ENCODE measurements at places on chromosomes 3 and 15.

DNA sequence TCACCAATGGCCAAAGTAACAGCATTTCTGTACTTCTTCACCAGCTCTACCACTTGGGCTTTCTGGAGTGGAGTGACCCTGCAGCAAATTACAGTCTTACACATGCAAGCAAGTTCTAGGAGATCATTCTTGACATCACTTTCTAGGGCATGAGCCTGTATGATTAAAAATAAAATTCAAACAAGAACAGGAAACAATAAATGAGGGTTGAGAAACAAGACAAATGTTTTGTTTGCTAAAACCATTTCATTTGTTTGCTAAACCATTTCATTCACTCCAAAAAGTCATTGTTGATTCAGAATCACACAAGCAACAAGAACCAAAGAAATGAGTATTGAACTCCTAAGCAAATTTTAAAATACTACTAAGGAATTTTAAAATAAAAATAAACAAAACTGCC, 220.9 kb downstream of the ATP8B4 start:
- H3K36me3 ChIP-seq: no peaks in the 10 kb centered on the region
- H3K4me1 ChIP-seq: no peaks in the 10 kb centered on the region
- DNase-seq: no peak
- no peak overlapping the region for H3K4me3 ChIP-seq
- H3K27ac ChIP-seq: no peak overlapping the region

- H3K36me3 ChIP-seq: peaks cover 7% of the 10 kb centered on the region
- no peaks in the 10 kb centered on the region for H3K27me3 ChIP-seq
- H3K4me3 ChIP-seq: peak overlapping the region; percentile 57
- peak overlapping the region; percentile 92 for H3K27ac ChIP-seq
- H3K4me1 ChIP-seq: peaks cover 82% of the 10 kb centered on the region
These were observed 5.4 kb downstream of the UBE2E1 start for GRCh38 chr3:23811185-23811527.

GRCh38 chr15:93929375-93930094, 301.8 kb upstream of the MCTP2 start:
- H3K4me1 ChIP-seq: no peaks in the 10 kb centered on the region
- H3K27me3 ChIP-seq: no peaks in the 10 kb centered on the region
- no peak for DNase-seq
- no peak overlapping the region for H3K4me3 ChIP-seq
- no peaks in the 10 kb centered on the region for H3K36me3 ChIP-seq

GRCh38 chr3:138389144-138389601, 40.8 kb downstream of the MRAS start:
- H3K4me3 ChIP-seq: no peak overlapping the region
- no peaks in the 10 kb centered on the region for H3K36me3 ChIP-seq
- peak overlapping the region; percentile 64 for H3K27ac ChIP-seq
- H3K27me3 ChIP-seq: no peaks in the 10 kb centered on the region
- DNase-seq: peak; percentile 46

GRCh38 chr3:35641920-35642527, 2.7 kb downstream of the ARPP21 start:
- no peaks in the 10 kb centered on the region for H3K4me1 ChIP-seq
- peaks cover 21% of the 10 kb centered on the region for H3K27me3 ChIP-seq
- no peaks in the 10 kb centered on the region for H3K36me3 ChIP-seq
- no peak overlapping the region for H3K4me3 ChIP-seq
- no peak overlapping the region for H3K27ac ChIP-seq

GRCh38 chr15:79218588-79219200, 63.8 kb upstream of the ANKRD34C start:
- DNase-seq: no peak
- H3K36me3 ChIP-seq: no peaks in the 10 kb centered on the region
- no peaks in the 10 kb centered on the region for H3K4me1 ChIP-seq
- no peak overlapping the region for H3K27ac ChIP-seq
- H3K4me3 ChIP-seq: no peak overlapping the region

DNA sequence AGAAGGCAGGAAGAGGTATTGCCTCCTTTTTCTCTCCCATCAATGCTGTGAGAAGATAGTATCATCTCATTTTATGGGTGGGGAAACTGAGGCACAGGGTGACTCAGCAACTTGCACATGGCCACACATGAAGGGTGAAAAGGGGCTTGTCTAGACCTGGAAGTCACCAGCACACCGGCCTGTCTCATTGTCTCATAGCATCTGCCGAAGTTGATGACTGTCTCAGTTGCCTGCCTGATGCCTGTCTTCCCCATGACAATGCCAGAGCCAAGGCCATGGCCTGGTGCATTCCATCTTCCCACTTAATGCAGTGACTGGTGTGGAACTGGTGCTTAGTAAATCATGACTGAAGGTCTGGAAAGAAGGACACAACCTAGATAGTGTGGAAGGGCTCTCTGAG, 27.9 kb upstream of the PRR23E start:
- H3K4me1 ChIP-seq: no peaks in the 10 kb centered on the region
- no peak overlapping the region for H3K27ac ChIP-seq
- H3K27me3 ChIP-seq: peaks cover 49% of the 10 kb centered on the region
- H3K36me3 ChIP-seq: no peaks in the 10 kb centered on the region
- H3K4me3 ChIP-seq: no peak overlapping the region

- H3K4me1 ChIP-seq: no peaks in the 10 kb centered on the region
- H3K27ac ChIP-seq: no peak overlapping the region
- DNase-seq: no peak
- H3K4me3 ChIP-seq: no peak overlapping the region
- no peaks in the 10 kb centered on the region for H3K36me3 ChIP-seq
These were observed 45.2 kb downstream of the CNTN6 start for GRCh38 chr3:1138036-1138435.

DNA sequence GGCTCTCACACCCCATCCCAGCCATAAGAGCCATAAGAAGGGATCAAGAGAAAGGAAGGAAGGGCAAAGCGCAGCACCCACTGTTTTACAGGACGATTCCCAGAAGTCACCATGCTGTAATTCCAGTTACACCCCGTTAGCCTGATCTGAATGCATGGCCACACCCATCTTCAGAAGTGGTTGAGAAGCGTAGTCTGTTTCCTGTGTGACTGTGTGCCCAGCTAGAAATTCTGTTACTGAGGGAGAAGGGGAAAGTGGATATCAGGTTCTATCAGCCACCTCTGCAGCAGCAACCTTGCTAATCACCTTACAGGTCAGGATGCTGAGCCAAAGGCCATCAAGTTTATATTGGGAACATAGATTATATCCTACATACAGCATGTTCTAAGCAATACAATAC, 260.0 kb downstream of the ABHD5 start:
- H3K36me3 ChIP-seq: no peaks in the 10 kb centered on the region
- no peak overlapping the region for H3K4me3 ChIP-seq
- DNase-seq: no peak
- no peaks in the 10 kb centered on the region for H3K4me1 ChIP-seq
- no peak overlapping the region for H3K27ac ChIP-seq

- no peak for DNase-seq
- no peak overlapping the region for H3K4me3 ChIP-seq
- H3K27ac ChIP-seq: no peak overlapping the region
These were observed 15.7 kb downstream of the ZBED2 start for GRCh38 chr3:111579495-111579894.

DNA sequence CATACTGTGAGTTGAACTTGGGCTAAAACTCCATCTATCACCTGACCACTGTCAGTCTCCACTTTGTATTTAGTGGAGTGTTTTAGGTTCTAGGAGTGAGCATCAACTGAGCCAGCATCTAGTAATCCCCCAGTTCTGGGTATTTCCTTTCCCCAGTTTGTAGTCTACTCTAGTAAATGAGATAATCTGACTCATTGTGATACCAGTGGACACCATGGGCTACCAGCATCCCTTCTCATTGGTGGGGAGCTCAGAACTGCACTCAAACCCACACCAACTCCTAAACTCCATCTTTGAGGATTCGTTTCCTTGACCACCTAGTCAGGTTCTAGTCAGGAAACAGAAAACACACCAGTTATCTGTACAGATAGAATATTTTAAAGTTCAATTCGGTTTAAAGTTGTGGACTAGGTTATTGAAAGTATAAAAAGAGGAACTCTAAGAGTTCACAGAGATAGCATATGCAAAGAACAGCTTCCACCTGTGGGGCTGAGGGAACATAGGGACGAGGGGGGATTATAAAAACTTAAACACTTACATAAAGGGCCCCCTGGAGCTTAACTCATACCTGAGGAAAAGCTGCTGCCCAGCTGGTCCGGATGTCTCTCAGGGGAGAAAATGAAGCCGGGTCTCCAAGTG, 36.0 kb downstream of the LEO1 start:
- H3K27ac ChIP-seq: no peak overlapping the region
- no peak overlapping the region for H3K4me3 ChIP-seq

- H3K36me3 ChIP-seq: no peaks in the 10 kb centered on the region
- no peak overlapping the region for H3K27ac ChIP-seq
- no peak for DNase-seq
These were observed 716 bp downstream of the CPEB1 start for GRCh38 chr15:82646250-82647044.

GRCh38 chr3:171257251-171258203, 202.7 kb downstream of the TNIK start:
- no peak overlapping the region for H3K4me3 ChIP-seq
- H3K27me3 ChIP-seq: no peaks in the 10 kb centered on the region

GRCh38 chr3:69613286-69613685, 126.0 kb upstream of the MITF start:
- no peak for DNase-seq
- H3K4me1 ChIP-seq: no peaks in the 10 kb centered on the region
- no peak overlapping the region for H3K4me3 ChIP-seq
- no peaks in the 10 kb centered on the region for H3K27me3 ChIP-seq
- no peak overlapping the region for H3K27ac ChIP-seq
- no peaks in the 10 kb centered on the region for H3K36me3 ChIP-seq

GRCh38 chr3:72462595-72463011, 385.6 kb downstream of the SHQ1 start:
- H3K4me3 ChIP-seq: no peak overlapping the region
- H3K36me3 ChIP-seq: no peaks in the 10 kb centered on the region
- peaks cover 32% of the 10 kb centered on the region for H3K27me3 ChIP-seq
- H3K27ac ChIP-seq: no peak overlapping the region
- peaks cover 3% of the 10 kb centered on the region for H3K4me1 ChIP-seq
- DNase-seq: no peak

All from spleen (tissue), 13 donors.